ENCODE measurements at places on chromosomes 3 and 15.
A peak's percentile ranks its signal among the peaks of the same experiment; 100 is the strongest.

DNA sequence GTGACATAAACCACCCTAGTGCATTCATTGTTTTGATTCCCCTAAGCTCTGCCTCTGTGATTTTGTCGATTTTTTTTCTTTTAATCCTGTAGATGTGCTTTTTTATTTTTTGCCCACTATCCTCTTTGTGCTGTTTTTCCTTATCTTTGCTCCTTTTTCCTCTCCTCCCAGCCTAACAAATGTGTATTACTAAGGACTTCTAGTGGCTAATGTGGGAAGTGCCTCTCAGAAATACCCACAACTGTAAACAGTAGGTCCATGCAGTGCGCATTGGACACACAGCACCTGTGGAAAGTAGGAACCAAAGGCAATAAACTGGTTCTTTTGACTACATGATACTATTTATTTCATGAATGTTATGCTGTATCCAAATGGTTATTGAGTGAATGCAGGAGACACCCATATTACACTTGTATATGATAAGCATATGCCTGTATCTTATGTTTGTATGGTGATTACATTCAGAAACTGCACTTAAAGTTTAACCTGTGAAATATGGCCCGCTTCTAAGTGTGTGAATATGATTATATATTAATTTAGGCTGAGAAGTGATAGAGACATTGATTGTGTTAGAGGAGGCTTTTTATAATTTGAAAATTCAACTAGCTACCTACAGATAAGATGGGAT, 147.8 kb downstream of the PLCL2 start:
- DNase-seq: no peak

DNA sequence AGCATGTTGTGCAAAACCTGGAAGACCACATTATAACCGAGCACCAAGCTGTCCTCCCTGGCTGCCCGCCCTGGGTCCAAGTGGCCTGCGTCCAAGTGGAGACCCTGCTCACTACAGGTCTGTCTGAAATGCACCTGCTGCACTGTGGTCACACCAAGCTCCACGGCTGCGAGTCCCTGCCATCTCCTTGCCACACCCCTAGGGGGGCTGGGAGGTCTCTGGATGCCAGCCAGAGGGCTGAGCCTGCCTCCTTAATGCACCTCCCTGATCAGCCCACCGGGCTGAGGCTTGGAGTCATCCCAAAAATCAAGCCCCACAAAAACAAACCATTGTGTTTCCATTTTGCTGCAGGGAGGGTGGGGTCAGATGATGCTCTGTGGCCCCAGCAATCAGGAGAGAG, 187.1 kb downstream of the MEGF11 start:
- DNase-seq: no peak

GRCh38 chr3:118511402-118511801, 523.2 kb downstream of the IGSF11 start:
- DNase-seq: no peak

DNA sequence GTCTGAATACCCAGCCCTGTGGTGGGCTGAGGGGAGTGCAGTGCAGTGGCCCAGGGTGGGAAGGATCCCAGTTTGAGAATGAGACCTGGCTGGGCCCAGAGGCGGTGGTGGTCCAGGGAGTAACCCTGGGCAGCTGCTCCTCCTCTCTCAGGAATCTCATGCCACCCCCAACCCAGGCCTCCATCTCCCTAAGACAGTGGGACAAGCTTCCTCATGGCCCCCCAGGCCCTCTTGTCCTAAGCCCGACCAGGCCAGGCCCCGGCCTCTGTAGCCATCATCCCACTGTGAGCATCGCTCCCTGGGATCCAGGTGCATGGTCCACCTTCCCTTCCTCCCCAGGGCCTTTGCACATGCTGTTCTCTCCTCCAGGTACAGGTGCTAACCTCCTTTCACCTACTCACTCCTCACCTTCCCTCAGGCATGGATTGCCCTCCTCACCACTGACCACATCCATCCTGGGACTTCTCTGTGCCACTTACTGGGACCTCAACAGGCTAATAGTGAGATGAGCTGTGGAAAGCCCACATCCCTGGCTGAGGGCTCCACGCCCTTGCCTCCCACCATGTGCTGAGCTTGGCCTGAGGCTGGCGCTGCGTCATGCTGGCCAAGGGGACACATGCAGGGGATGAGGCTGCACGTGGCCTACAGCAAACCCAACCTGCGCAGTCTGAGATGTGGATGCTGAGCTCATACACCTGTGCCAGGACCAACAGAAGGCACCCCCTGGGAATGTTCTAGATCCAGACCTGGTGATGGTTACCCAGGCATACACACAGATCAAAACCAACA, 9.9 kb downstream of the CHDH start:
- DNase-seq: no peak

GRCh38 chr15:75694241-75695182, 18.1 kb downstream of the CSPG4 start:
- DNase-seq: peak; percentile 81

DNA sequence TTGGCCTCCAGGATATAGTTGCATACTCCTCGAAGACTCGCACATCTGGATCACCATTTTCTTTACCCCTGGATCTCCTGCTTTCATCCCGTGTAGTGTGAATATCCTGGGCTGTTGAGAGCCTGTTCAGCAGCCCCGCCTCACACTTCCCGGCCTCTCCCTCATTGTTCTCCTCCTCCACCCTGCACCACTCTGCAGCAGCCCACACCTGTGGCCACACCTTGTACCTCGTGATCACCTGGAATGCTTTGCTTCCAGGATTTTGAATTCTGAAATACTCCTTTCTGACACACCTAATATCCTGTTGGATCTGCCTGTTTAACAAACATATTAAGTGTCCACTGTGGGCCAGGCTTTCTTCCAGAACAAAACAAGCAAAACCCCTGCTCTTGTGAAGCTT, 14.4 kb downstream of the ABHD17C start:
- DNase-seq: no peak

DNA sequence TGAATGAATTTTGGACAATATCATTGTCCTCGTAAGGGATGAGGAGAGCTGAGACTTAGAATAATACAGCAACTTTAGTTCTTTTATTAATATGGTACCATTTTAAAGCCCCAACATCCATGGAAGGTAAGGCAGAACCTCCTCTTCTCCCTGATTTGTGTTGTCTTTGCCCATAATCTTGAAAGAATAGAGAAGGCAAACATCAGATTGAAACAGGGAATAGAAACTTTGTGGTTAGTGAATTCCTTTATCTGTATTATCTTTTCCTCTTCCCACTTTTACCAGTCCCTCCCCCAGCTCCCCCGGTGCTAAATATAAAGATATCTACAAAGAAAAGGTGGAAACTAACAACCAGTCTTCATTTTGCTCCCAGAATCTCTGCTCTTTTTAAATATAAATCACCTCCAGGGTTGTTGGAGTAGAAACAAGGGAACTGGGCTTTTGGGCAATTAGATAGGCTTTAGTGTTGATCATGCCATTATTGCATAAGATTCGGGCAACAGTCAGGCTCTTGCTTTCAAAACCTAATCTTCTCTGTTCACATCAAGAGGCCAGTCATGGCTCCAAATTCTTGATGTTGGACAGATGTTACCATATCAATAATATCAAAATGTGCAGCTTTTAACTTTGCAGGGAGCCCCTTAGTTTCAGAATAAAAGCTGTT, 32.5 kb downstream of the ITPR1 start:
- DNase-seq: no peak

GRCh38 chr3:13325892-13326443, 94.2 kb downstream of the NUP210 start:
- DNase-seq: peak; percentile 76

- no peak for DNase-seq
Observed at GRCh38 chr3:144415492-144415891, 443.9 kb downstream of the DIPK2A start.

Measured in pancreas (tissue), 10 donors.